PC-9 (cell line): ENCODE measurements at places on chromosomes 5 and 9.

- no peak for DNase-seq
Measured at GRCh38 chr5:8924054-8924793, 621.7 kb downstream of the SEMA5A start.

- no peak for DNase-seq
Measured at GRCh38 chr9:121783521-121784507, 132.4 kb downstream of the DAB2IP start.

GRCh38 chr5:148014276-148014675, 49.5 kb upstream of the SPINK5 start:
- DNase-seq, result no peak

- DNase-seq, result no peak
Measured at GRCh38 chr9:90061187-90061586, 456.4 kb downstream of the GADD45G start.

- DNase-seq, result no peak
Measured at GRCh38 chr5:96172436-96172835, 210.8 kb upstream of the ELL2 start.
